GM23338 (cell line): ENCODE measurements at places on chromosomes 6 and 20.
A peak's percentile ranks its signal among the peaks of the same experiment; 100 is the strongest.

GRCh38 chr6:712805-713204, 19.9 kb upstream of the EXOC2 start:
- H3K27me3 ChIP-seq, result no peaks in the 10 kb centered on the region
- no peak for DNase-seq
- H3K4me3 ChIP-seq, result no peak overlapping the region
- no peak overlapping the region for H3K27ac ChIP-seq

DNA sequence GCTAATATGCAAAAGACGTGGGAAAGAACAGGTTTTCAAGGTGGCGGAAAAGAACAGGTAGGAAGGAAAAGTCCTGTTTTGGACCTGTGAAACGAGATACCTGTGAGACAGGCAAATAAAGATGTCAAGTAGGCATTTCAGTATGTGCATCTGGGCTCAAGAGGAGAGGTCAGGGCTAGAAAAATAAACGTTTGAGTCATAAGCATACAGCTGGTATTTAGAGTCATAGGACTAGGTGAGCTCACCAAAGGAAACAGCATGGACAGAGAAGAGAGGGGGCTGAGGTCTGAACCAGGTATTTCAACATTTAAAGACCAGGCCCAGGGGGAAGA, 14.9 kb downstream of the MTFR2 start:
- H3K4me1 ChIP-seq, result no peaks in the 10 kb centered on the region
- no peak for DNase-seq
- no peak overlapping the region for H3K4me3 ChIP-seq
- H3K36me3 ChIP-seq, result peaks cover 13% of the 10 kb centered on the region
- no peak overlapping the region for H3K27ac ChIP-seq

DNA sequence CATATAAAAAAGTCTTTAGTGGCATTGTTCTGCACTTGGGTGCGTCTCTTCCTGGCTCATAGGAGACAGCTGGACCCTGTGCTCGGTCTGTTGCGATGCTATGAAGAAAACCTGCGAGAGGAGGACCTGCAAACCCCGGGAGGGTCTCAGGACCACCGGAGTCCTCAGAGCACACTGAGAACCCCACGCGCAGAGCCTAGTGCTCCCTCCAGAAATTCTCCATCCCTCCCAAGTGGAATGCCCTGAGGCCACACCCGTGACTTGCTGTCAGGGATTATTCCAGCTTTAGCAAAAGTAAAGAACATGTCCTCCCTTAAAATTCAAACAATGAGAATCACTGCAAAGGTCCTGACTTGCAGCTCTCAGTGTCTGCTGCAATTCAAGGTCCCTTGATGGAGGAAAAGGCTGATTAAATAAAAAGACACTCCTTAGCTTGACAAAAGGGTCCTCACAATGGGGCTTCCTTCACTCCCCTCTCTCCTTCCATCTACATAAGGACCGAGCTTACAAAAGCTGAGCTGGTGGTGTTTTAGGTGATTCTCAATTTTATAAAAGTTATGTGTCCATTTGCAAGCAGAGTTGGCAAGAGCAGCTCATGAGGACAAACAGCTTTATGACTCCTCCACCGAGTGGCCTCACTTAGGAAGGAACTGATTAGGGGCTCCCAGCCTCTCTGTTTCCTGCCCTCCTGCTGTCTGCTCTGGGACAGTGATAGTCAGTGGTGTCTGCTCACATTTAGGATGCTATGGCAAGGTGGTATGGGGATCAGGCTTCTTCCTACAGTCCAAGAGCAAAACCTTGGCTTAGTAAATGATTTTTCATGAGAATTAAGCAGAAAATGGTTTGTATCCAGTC, 97.0 kb downstream of the RAMACL start:
- no peaks in the 10 kb centered on the region for H3K27me3 ChIP-seq
- peak overlapping the region; percentile 57 for H3K27ac ChIP-seq
- peaks cover 11% of the 10 kb centered on the region for H3K4me1 ChIP-seq
- H3K36me3 ChIP-seq, result 0 out of 2 replicates have a peak, but pooled peaks cover 4% of the 10 kb centered on the region

DNA sequence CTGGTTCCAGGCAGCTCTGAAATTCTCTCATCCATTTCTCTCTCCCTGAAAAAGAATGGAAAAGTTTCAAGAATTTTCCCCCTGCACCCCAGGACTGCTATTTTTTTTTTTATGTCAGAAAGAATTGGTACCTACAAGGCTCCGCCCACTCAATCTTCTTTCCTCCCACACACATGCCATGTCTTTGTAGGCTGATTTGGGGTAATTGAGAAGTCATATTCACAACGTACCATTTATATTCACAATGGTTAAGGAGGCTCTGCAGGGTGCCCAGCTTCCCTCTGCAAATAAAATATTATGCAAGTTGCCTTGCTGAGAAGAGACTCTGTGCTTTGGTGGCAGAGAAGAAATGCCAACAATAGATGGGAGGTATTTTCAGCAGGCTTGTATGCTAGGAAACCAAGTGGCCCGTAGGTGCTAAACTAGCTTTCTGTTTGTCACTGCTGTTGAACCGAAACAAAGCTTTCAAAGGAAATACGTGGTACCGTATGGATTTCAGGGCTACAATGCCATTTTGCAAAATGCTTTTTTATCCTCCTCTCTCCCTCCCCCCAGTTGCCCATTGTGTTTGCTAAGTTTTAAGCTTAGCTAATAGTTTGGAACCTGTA, 150.0 kb downstream of the PHACTR1 start:
- H3K27me3 ChIP-seq, result no peaks in the 10 kb centered on the region
- no peaks in the 10 kb centered on the region for H3K36me3 ChIP-seq
- H3K4me1 ChIP-seq, result peaks cover 22% of the 10 kb centered on the region

DNA sequence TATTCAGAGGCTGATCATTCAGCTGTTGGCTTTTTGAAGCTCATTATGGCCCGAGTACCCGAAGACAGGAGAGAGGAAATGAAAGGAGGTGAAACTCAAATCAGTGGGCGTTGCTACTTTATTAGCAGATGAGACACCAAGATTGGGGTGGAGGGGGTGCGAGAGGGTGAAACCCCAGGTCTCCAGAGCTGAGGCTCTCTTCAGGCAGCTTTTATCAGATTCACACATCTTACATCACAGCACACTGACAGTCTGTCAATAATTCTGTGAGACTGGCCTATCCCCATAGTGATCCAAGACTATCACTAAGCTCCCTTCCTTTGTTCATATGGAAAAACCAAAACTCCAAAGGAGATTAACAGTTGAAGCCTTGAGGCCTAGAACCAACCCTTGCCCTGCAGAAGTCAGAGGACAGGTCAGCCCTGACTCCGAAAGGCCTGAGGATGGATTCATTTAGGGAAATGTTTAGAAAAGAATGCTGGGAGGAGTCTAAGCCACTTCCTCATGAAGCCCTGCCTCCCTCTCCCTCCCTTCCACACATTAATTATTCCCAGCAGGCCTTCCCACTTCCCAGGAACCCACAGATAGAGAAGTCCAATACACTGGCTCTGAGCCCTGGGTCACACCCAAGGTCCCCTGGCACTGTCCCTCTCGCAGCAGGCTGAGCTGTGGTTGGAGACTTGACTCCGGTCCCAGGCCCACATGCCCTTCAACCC, 23.2 kb downstream of the TRERF1 start:
- no peak for DNase-seq
- peak overlapping the region; percentile 63 for H3K27ac ChIP-seq
- 0 out of 2 replicates have a peak, but pooled peaks cover under 1% of the 10 kb centered on the region for H3K36me3 ChIP-seq
- H3K4me3 ChIP-seq, result no peak overlapping the region; the same call in 1 of the 2 replicates
- H3K27me3 ChIP-seq, result no peaks in the 10 kb centered on the region
- H3K4me1 ChIP-seq, result peaks cover 42% of the 10 kb centered on the region

DNA sequence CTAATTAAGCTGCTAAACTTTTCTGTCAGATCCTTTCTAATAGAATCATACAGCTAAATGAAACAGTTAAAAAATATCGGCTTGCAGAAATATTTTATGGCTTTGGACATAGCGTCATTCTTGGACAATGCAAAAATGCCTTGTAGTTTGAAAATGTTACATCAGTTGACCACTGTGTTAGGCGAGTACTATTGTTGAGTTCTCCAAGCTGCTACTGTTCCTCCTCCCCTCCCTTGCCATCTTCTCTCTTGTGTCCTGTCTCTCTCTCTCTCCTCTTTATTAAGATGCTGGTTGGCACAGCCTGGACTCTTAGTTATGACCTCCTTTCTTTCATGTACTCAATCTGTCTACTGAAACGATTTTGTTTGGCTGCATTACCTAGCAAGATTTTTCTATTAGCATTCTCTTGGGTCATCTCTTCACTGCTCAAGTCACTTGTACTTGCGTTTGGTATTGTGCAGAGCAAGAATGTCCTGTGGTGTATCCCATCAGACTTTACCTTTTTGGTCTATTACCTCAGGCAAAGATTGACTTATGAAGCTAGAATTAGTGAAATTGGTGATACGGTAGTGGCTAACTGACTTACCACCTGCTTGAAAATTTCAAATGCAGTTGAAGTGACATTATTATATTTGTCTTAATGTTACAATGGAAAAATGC, 127.9 kb downstream of the FARS2 start:
- no peak for DNase-seq
- H3K36me3 ChIP-seq, result no peaks in the 10 kb centered on the region
- H3K27ac ChIP-seq, result no peak overlapping the region
- H3K4me1 ChIP-seq, result no peaks in the 10 kb centered on the region

DNA sequence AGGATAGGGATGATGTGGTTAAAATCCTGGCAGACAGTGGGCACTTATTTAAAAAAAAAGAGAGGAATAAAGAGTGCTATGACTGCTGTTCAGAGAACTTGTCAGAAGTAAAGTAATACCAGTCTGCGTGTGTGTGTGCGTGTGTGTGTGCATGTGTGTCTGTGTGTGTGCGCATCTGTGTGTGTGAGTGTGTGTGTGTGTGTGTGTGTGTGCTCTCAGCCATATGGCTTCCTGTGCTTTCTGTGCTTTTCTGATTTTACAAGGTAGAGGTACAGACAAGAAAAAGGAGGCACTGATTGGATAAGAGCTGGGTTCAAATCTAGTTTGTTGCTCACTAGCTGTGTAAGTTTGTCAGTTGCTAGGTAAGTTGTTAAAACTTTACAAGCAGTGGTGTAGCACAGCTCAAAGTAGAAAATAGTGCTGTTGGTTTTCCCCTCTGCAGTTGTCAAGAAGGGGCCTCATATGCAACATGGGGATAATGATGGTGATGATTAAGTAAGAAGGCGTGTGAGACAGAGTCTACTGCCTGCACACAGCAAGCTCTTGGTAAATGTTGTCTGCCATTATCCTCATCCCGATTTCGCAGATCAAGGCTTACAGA, 155.3 kb upstream of the ZNF217 start:
- H3K4me1 ChIP-seq, result peaks cover 41% of the 10 kb centered on the region
- no peaks in the 10 kb centered on the region for H3K27me3 ChIP-seq
- DNase-seq, result no peak
- H3K36me3 ChIP-seq, result no peaks in the 10 kb centered on the region
- H3K27ac ChIP-seq, result peak overlapping the region; percentile 12; the same call in 1 of the 2 replicates

- H3K27me3 ChIP-seq, result no peaks in the 10 kb centered on the region
- no peak overlapping the region for H3K27ac ChIP-seq
- no peaks in the 10 kb centered on the region for H3K36me3 ChIP-seq
- DNase-seq, result no peak
- H3K4me3 ChIP-seq, result no peak overlapping the region
Observed at GRCh38 chr20:23163562-23163961, 77.4 kb upstream of the CD93 start.

- DNase-seq, result no peak
- peak overlapping the region; percentile 64 for H3K27ac ChIP-seq
- H3K27me3 ChIP-seq, result no peaks in the 10 kb centered on the region
- H3K4me1 ChIP-seq, result peaks cover 61% of the 10 kb centered on the region
- peaks cover 2% of the 10 kb centered on the region; the same call in 1 of the 2 replicates for H3K36me3 ChIP-seq
Observed at GRCh38 chr20:62925420-62926228, 681 bp downstream of the DIDO1 start.

DNA sequence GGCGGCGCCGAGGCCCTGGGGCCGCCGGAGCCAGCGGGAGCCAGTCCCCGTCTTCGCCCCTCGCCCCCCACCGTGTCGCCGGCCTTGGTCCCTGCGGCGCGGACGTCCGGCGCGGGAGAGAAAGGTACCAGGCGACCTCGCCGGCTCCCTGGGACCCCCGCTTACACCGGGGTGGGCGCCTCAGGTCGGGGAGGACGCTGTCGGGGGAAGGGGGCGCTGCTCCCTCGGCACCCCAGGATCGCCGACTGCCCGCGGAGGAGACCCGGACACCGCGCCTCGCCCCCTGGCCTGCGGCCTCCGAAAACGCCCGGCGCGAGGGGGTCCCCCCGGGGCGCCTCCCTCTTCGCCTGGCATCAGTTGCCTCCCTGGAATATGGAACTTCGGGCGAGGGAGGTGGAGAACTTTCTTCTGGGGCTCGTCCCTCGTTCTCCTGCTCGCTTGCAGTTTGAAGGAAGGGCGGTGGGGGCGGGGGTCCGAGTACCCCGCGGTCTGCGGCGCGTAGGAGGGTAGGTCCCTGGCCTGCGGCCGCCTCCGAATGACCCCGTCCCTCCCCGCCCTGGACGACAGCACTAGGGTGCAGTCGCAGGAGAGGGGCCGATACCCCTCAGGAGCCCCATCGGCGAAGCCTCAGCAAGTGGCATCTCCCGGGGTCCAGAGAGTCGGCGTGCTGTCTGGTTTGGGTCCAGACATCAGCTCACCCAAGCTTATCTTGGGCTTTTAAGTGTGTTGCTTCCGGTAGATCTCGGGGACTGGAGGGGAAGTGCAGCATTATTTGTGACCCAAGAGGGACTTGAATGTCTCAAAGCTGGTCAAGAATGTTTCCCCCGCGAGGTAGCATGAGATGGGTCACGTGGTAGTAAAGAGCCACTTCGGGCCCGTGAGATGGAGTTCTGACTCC, 549 bp downstream of the ANKRD6 start:
- DNase-seq, result peak; percentile 66
- H3K36me3 ChIP-seq, result no peaks in the 10 kb centered on the region
- H3K4me1 ChIP-seq, result peaks cover 14% of the 10 kb centered on the region
- peaks cover 33% of the 10 kb centered on the region for H3K27me3 ChIP-seq
- peak overlapping the region; percentile 81 for H3K4me3 ChIP-seq
- H3K27ac ChIP-seq, result no peak overlapping the region
